ENCODE measurements at places on chromosomes 6 and 20. TPM values are rescaled to one million over a fixed set of nuclear protein-coding genes. Genes with fewer than 3 reads are reported as not detected.

GRCh38 chr6:147000545-147001488 is 203.4 kb upstream of the STXBP5 start:
- DNase-seq, result no peak

GRCh38 chr6:21731411-21732031 is 138.0 kb downstream of the SOX4 start:
- peak; percentile 32 for DNase-seq

The SLC26A8 gene
- total RNA-seq, result not detected

The LY6G6D gene
- not detected for total RNA-seq
